Natural killer cell treated with Interleukin-12 subunit alpha and Interleukin-12 subunit beta and Interleukin-15 and Interleukin-18, amount 100 ng/mL, for 72 hours (primary cell): ENCODE measurements at places on chromosomes 11 and 22. TPM values are rescaled to one million over a fixed set of nuclear protein-coding genes. Genes with fewer than 3 reads are reported as not detected.

OR2D2 gene
- total RNA-seq: not detected

DNA sequence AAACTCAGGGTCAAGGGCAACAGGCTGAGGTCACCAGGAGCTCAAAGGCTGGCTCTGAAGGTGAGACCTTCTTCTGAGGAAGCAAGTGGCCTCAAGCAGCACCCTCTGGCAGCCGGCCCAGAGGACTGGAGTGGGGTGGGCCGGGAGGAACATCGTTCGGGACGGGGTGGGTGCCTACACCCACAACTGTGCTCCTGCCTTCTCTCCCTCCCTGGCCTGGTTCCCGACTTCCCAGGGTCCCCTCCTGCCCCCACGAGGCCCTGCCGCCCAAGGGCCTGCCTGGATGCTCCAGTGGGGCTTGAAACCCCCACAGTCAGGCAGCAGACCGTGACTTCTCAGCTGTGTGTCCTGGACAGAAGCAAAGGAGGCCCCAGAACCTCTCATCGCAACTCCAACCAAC is 195.7 kb downstream of the IGLL1 start:
- peaks cover 9% of the 10 kb centered on the region for H3K4me1 ChIP-seq
- H3K27me3 ChIP-seq: peaks cover 2% of the 10 kb centered on the region
- H3K4me3 ChIP-seq: no peak overlapping the region
- peak; percentile 45 for DNase-seq
- H3K36me3 ChIP-seq: no peaks in the 10 kb centered on the region

CARD18 gene
- total RNA-seq: not detected

GRCh38 chr11:78833237-78833636 is 258.6 kb upstream of the NARS2 start:
- no peak overlapping the region for H3K4me3 ChIP-seq
- no peak overlapping the region for H3K27ac ChIP-seq
- no peaks in the 10 kb centered on the region for H3K4me1 ChIP-seq
- H3K27me3 ChIP-seq: peaks cover 7% of the 10 kb centered on the region
- DNase-seq: no peak
- no peaks in the 10 kb centered on the region for H3K36me3 ChIP-seq

DNA sequence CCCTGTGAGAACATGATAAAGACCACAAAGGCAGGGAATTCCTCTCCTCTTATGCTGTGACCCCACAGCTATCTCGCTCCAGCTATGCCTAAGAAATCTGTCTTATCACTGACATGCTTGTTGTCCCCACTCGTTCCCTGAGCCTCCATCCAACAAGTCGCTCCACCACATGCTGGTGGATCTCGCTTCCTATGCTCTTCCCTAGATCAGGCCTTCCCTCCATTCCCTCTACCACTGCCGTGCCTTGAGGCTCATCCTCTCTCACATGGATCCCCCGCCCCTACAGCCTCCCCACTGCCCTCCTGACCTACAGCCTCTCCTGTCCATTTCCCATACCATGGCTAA is 1.4 kb upstream of the DGAT2 start:
- DNase-seq: no peak
- H3K27me3 ChIP-seq: peaks cover 29% of the 10 kb centered on the region
- peak overlapping the region; percentile 8 for H3K4me3 ChIP-seq
- H3K27ac ChIP-seq: no peak overlapping the region

DNA sequence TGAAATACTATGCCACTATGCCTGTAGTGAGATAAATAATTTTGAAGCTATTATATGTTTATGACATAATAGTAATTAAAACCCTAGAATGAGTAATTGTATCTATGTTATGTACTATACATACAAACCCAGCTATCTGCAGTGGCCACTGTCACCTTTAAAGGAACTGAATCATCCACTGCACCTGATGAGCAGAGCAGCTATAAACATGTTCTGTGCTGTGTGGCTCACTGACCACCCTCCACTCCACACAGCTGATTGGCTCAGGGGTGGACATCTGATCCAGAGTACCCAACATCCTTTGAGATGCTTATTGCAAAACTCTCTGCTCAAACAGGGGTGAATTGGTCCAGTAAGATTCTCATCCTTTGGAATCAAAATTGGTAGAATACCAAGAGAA is 19.2 kb upstream of the RRAS2 start:
- no peaks in the 10 kb centered on the region for H3K36me3 ChIP-seq
- H3K27ac ChIP-seq: no peak overlapping the region
- DNase-seq: no peak

DNA sequence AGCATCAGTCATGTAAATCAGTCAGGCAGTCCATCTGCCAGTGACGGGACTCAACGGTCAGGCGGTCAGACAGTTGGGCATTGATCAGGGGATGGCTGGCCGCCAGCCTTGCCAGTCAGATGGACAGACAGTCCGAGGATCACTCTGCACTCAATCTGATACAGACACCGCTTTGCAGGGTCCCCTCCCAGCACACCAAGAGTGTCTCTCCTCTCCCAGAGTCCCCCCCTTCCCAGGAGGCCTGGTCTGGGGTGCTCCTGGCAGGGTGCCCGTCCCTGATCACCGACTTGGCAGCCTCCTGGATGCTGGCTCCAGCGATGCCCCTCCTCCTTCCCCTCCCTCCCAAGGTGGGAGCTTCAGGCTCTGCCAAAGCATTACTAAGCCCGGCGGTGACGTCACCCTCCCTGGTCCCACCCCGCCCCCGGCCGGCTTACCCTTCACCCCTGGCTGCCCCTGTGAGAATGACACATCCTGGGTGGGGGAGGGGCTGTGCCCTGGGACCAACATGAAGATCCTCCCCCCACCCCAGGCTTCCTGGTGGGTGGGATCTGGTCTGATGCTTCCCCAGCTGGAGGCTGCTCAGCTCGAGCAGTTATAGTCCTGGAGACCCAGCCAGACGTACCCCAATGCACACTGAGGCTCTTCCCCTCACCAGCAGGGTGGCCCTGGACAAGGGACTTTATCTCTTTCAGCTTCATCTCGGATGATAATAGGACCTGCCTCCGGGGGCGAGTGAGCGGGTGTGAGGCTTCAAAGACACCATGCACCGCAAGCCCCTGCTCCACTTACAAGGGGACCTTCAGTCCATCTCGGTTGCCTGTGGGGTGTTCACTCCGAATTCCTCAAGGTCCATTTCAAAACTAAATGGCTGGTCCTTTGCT is 69.2 kb downstream of the CD82 start:
- H3K36me3 ChIP-seq: no peaks in the 10 kb centered on the region
- no peak overlapping the region for H3K4me3 ChIP-seq
- no peak for DNase-seq
- H3K27me3 ChIP-seq: peaks cover 25% of the 10 kb centered on the region

RASL10A gene
- 2.0 TPM for total RNA-seq

GRCh38 chr22:46007003-46007847 is 30.3 kb upstream of the WNT7B start:
- no peaks in the 10 kb centered on the region for H3K36me3 ChIP-seq
- H3K4me1 ChIP-seq: peaks cover 13% of the 10 kb centered on the region
- no peak for DNase-seq
- no peaks in the 10 kb centered on the region for H3K27me3 ChIP-seq
- no peak overlapping the region for H3K4me3 ChIP-seq

DNA sequence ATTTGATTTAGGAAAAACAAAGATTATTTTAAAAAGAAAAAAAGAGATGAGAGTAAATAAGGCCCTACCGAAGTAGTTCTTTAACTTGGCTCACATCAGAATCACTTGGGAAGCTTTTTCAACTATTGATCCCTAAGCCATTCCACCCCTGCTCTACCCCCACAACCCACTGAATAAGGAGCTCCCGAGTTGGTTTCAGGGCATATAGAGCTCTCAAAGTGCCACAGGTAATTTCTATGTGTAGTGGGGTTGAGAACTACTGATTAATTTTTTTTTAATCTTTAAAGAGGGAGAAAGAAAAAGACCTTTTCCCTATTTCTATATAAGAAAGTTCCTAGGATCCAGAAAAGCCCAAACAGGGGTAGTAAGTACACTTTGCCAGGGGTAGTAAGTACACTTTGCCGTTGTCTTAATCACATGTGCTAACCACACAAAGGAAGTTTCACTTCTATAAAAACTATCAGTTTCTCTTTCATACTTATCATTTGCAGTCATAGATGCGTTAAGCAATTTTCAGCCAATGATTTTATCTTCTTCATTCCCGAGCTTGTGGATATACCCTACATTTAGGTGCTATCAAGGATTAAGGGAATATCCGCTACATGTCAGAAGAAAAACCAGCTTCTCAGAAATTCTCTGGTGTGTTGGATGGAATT is 108.4 kb upstream of the ZC3H12C start:
- H3K4me3 ChIP-seq: peak overlapping the region; percentile 46
- H3K27me3 ChIP-seq: no peaks in the 10 kb centered on the region
- H3K27ac ChIP-seq: peak overlapping the region; percentile 23
- DNase-seq: no peak
- no peaks in the 10 kb centered on the region for H3K36me3 ChIP-seq

DNA sequence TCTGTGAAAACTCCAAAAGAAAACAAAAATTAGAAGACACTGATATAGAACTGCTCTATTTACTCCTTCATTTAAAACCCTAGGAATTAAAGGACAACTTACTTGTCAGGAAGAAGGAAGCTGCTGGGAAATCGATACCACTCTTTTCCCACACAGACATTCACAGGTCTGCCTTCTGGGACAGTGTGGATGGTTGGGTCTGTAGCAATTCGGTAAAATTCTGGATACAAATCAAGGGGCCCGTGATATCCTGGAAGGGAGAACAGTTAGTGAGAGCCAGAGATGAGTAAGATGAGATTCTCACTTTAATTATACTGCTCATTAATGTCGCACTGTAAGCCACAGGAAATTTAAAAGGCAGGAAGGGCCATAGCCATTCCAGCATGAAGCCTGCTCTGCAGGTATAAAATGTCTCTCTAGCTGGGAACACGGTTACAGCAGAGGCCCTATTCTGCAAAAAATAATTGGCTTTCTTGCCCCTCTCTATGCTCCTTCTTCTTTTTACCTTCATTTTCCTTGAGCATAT is 34.0 kb downstream of the ALG9 start:
- no peak overlapping the region for H3K4me3 ChIP-seq
- no peak overlapping the region for H3K27ac ChIP-seq
- H3K36me3 ChIP-seq: peaks cover 30% of the 10 kb centered on the region
- no peaks in the 10 kb centered on the region for H3K27me3 ChIP-seq
- H3K4me1 ChIP-seq: peaks cover 7% of the 10 kb centered on the region

- peak overlapping the region; percentile 62 for H3K27ac ChIP-seq
- H3K4me1 ChIP-seq: peaks cover 22% of the 10 kb centered on the region
- H3K4me3 ChIP-seq: peak overlapping the region; percentile 95
- peaks cover 5% of the 10 kb centered on the region for H3K36me3 ChIP-seq
- no peak for DNase-seq
These were observed 1.6 kb downstream of the GRAMD1B start for GRCh38 chr11:123431619-123432018.

DNA sequence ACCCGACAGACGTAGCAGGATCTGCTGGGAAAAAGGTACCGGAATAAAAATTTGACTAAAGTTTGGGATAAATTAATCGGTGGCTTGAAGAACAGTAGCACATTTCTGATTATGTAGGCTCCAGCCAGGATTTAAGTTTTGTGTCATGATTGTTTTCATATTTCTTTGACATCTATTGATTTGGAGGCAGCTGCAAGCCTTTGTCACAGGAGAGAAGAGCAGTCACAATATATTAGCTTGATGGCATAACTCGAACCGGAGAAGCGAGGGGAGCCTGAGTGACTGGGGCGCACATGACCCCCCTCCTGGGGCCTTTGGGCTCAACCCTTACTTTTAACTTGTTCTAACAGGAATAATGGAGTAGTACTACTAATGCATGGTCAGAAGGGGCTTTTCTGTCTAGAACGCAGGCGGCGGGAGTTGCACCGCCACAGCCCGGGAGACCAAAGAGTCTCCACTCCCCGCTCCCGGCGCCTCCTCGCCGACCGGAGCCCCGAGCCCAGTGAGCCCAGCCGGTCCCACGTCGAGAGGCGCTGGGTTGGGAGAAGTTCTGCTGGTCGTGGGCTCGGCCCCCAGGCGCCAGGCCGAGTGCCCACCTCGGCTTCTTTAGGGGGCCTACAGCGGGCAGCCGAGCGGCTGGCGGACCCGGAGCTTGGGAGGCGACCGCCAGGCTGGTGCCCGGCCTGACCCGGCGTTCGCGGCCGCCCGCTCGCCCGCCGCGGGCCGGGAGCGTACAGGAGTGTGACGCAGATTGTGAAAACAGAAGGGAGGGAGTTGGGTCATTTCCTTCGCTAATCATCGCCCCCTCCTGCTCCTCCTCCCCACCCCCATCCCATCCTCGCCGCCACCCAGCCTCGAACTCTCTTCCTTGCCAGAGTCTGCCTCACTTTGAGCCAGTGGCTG is 15.7 kb upstream of the PAX6 start:
- H3K36me3 ChIP-seq: peaks cover 4% of the 10 kb centered on the region
- H3K27ac ChIP-seq: no peak overlapping the region
- H3K4me3 ChIP-seq: peak overlapping the region; percentile 2
- no peak for DNase-seq
- no peaks in the 10 kb centered on the region for H3K4me1 ChIP-seq

- H3K27ac ChIP-seq: no peak overlapping the region
- DNase-seq: no peak
- H3K27me3 ChIP-seq: peaks cover 5% of the 10 kb centered on the region
- no peaks in the 10 kb centered on the region for H3K36me3 ChIP-seq
- H3K4me1 ChIP-seq: peaks cover 3% of the 10 kb centered on the region
- no peak overlapping the region for H3K4me3 ChIP-seq
These were observed 312.9 kb downstream of the MN1 start for GRCh38 chr22:27488456-27489177.

GRCh38 chr11:35487532-35488078 is 37.8 kb downstream of the PAMR1 start:
- DNase-seq: no peak
- no peaks in the 10 kb centered on the region for H3K36me3 ChIP-seq
- H3K4me1 ChIP-seq: no peaks in the 10 kb centered on the region

GRCh38 chr11:34145847-34146381 is 40.5 kb downstream of the NAT10 start:
- H3K4me3 ChIP-seq: no peak overlapping the region
- H3K27me3 ChIP-seq: no peaks in the 10 kb centered on the region
- DNase-seq: no peak

BLID gene
- not detected for total RNA-seq

DNA sequence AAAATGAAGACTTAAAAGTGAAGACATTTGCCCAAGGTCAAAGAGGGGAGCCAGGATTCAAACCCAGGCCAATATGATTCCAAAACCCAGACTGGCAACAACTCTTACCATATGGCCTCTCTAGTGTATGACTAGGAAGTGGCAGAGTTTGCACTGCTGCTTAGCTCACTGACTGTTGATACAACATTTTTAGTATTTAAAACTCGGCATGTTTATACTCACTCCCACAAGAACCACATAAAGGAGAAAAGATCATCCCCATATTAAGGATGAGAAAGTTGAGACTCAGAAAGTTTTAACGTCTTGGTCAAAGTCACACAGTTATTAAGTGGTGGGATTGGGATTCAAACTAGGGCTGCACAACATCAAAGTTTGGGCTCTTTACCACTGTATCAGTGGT is 81.7 kb downstream of the CCDC34 start:
- DNase-seq: no peak
- peaks cover 5% of the 10 kb centered on the region for H3K27me3 ChIP-seq
- H3K4me1 ChIP-seq: no peaks in the 10 kb centered on the region
- H3K4me3 ChIP-seq: no peak overlapping the region
- no peaks in the 10 kb centered on the region for H3K36me3 ChIP-seq

GRCh38 chr11:130480711-130481140 is 32.3 kb downstream of the ADAMTS15 start:
- H3K4me1 ChIP-seq: no peaks in the 10 kb centered on the region
- DNase-seq: no peak
- no peak overlapping the region for H3K4me3 ChIP-seq
- peaks cover 20% of the 10 kb centered on the region for H3K27me3 ChIP-seq

SLC22A8 gene
- not detected for total RNA-seq
